ENCODE measurements at places on chromosomes 7 and 10.

DNA sequence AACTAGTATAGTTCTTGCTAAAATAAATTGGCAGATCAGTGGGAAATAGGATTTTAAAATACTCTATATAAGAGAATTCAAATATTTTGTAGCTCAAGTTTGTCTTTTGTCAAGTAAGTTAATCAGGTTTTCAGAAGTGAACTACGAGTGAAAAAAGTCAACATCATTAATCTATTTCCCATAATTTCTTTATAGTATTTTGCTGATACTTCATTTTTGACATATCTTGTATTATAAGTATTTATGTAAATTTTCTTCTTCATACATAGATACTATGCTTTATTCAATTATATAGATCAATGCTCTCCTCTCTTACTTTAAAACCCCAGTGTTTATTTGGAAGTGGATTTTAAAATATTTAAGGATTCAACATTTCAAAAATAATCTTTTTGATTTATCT is 360.7 kb downstream of the THSD7A start:
- DNase-seq: no peak

DNA sequence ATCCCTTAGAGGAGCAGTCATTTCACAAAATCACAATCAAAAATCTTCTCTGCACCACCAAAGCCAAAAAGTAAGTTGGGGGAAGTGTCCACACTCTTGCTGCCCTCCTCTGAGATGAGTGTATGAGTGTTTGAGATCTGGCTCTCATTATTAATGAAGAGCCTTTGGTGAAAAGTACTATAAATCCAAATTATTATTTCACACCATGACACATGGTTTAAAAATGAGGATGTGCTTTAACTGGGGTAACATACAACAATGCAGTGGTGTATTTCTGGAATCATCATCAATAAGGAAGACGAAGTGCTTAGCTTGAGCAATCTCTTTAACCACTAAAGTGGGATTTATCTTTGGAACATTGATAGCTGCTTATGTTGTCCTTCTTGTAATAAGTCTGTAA is 114.2 kb upstream of the ADAM12 start:
- no peak for DNase-seq

GRCh38 chr10:47025540-47026300 is 114.5 kb downstream of the PTPN20 start:
- DNase-seq: no peak

DNA sequence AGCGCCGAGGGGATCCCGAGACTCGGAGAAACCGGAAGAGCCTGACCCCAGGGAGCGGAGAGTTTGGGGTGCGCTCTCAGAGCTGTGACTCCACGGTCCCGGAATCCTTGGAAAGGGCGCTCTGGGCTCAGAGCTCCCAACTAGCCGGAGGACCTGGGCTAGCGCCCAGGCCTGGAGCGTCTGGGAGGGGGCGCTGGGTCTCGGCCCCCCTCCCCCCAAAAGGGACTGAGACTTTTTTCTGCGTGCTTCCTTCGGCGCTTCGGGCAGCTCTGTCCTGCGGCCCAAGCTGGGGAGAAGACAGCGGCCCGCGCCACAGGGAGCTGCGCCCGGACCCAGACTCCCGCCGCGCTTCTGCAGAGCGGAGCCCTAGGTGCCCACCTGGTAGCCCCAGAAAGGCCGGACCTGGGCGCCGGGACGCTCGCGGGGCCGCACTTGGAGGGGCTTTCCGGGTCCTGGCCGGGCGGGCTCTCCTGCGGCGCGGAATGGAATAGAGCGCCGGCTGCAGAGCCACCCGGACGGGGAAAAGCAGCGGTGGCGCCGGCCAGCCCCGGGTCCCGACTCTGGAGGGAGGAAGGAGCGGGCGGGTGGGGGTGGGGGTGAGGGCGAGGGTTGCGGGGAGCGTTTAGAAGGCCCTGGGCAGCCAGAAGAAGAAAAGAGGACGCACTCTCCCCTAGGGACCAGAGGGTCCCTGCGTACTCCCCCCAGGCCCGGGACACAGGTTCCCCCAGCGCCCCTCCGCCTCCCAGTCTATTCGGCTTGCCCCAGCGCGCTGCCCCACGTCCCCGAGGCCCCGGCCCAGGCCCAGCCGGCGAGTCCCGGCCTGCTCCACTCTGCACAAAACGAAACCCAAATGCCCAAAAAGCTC is 4.7 kb downstream of the ZNF503 start:
- DNase-seq: no peak

- no peak for DNase-seq
Measured at GRCh38 chr10:121681997-121682687, 83.9 kb upstream of the FGFR2 start.

- no peak for DNase-seq
Measured at GRCh38 chr10:108852211-108852610, 1071.1 kb downstream of the XPNPEP1 start.

- DNase-seq: peak; percentile 66
Measured at GRCh38 chr10:71860243-71861029, 9.4 kb upstream of the PSAP start.

- DNase-seq: no peak
Measured at GRCh38 chr7:74219416-74219815, 9.6 kb downstream of the LAT2 start.

DNA sequence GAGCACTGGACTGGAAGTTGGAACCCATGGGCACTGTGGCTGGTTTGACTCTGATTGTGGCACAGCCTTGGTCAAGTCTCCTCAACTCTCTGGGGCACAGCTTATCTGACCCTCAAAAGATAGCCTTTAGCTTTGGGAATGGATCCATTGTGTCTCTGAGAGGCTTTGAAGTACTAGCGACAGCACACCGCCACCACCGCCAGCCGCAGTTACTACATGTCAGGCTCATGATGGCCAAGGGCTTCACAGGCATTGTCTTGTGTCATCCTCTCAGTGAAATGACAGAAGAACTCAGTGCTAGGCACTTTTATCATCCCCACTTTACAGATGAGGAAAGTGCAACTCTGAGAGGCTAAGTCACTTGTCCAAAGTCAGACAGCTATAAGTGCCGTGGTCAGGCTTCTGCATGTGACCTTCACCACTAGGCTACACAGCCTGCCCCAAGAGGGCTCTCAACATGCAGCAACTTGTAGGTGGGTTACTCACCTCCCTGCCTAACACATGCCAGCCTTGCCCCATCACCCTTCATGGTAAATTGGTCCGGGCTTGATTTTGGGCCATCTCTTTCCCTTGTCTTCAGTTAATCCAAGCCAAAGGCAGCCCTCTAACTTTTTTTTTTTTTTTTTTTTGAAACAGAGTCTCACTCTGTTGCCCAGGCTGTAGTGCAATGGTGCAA is 44.1 kb downstream of the C10orf105 start:
- no peak for DNase-seq

- DNase-seq: no peak
Measured at GRCh38 chr10:97538839-97539238, 33.7 kb upstream of the ANKRD2 start.

- DNase-seq: no peak
Measured at GRCh38 chr10:35928748-35929147, 286.7 kb upstream of the FZD8 start.

GRCh38 chr7:131067220-131067619 is 260.5 kb upstream of the MKLN1 start:
- no peak for DNase-seq

DNA sequence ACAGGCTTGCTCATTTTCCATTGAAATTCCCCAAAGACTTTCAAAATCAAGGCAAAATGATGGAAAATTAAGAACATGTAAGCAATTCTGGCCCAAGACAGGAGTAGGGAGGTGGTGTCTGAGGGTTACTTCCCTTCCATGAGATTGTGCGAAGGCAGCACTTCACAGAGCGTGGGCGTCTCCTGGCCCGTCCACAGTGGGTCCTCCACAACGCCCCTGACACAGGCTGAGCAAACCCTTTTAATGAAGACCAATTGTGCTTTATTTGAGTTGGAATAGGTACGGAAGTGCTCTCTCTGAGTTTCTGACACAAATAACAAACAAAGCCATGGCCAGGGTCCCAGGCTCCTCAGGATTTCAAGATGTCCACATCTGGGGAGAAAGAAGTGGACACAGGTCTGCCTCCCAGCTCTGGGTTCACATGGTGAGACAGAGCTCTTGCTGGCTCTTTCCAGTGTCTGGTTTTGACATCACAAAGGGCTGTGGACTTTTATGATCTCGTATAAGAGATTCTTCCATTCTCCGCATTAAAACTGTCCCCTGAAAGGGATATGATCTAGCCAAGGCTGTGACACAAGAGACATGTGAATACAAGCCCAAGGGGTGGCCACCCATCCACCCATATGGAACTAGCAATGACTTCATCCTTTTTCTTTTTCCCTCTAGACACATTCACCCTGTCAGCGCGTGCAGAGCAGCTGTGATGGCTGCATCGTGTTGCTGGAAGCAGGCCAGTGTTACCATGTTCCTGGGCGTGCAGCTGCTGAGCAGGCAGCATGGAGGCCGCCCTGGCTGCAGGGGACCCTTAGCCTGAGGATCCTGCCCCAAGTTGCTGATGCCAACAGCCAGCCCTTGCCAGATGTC is 145.6 kb downstream of the ADAM12 start:
- no peak for DNase-seq

- no peak for DNase-seq
Measured at GRCh38 chr7:41029072-41029499, 673.8 kb downstream of the INHBA start.

- DNase-seq: no peak
Measured at GRCh38 chr10:64846700-64847099, 1325.5 kb downstream of the REEP3 start.

- DNase-seq: no peak
Measured at GRCh38 chr10:96672481-96673175, 47.7 kb downstream of the PIK3AP1 start.

- peak; percentile 78 for DNase-seq
Measured at GRCh38 chr7:128168667-128169210, 72.3 kb upstream of the LEP start.

- peak; percentile 68 for DNase-seq
Measured at GRCh38 chr10:30783939-30784501, 154.5 kb upstream of the LYZL2 start.

DNA sequence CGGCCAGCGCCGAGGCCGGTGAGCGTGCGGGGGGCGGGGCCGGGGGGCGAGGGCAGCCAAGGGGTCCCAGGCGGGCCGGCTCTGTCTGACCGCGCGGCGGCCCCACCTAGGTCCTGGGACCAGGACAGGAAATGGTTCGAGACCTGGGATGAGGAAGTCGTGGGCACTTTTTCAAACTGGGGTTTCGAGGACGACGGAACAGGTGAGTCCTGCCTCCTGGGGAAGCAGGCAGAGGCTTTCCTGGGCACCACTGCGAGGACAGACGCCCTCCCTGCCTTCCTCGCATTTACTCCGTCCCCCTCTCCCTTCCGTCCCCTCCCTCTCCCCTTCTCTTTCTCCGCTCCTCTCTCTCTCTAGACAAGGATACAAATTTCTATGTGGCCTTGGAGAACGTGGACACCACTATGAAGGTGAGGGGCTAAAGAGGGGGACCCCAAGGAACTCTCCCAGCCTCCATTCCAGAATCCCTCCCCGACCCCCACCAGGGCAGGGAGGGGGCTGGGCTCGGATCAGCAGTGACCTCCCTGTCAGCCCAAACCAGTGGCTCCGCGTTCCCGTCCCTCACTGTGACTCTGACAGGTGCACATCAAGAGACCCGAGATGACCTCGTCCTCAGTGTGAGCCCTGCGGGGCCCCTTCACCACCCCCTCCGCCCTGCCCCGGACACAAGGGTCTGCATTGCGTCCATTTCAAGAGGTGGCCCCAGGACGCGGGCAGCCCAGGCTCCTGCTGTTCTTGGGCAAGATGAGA is 2.6 kb upstream of the MUC12 start:
- no peak for DNase-seq

GRCh38 chr7:95915731-95916130 is 143.4 kb downstream of the DYNC1I1 start:
- no peak for DNase-seq

- DNase-seq: peak; percentile 54
Measured at GRCh38 chr7:28626624-28627262, 214.4 kb downstream of the CREB5 start.

GRCh38 chr10:60989400-60989876 is 45.5 kb upstream of the RHOBTB1 start:
- no peak for DNase-seq

DNA sequence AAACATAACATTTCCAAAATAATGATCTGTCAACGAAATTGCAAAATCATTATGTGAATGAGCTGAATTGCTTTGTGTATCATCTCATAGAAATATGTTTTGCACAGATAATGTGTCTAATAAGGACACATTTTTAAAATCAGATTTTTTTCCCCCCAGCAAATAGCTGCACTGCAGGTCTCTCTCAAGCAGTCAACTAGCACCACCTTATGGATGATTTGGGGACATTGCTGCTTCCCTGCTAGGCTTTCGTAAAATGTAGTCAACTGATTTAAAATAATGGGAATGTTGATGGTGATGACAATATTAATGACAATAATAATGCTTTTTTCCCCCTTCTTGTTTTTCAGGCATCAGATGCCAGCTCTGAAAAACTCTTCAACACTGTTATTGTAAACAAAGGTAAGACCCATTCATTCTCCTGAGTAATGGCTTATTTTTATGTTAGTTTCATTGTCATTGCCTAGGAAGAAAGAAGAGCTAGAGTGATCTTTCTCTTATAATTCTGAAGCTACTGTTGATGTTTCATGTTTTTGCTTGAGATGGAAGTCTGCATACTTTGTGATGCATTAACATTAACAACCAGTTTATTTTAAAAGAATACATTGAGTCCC is 433.6 kb upstream of the GALNT17 start:
- DNase-seq: no peak

- DNase-seq: no peak
Measured at GRCh38 chr7:750111-750905, 23.2 kb upstream of the PRKAR1B start.

DNA sequence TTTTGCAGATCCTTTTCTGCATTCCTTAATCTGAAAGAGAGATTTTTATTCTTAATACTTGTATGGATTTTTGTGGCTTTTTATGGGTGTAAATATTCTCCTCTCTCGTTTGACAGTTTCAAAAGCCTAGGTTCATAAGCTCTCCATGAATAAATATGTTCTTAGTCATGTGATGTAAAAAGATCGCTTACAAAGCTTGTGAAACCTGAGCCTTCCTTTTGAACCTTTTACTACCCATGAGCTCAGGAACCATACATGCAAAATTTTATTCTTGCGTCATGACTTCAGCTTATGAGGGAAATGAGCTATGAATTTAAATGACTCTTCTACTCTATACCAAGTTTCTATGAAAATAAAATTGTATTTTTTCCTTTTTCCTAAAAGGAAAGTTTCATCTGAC is 98.7 kb downstream of the POLL start:
- no peak for DNase-seq

DNA sequence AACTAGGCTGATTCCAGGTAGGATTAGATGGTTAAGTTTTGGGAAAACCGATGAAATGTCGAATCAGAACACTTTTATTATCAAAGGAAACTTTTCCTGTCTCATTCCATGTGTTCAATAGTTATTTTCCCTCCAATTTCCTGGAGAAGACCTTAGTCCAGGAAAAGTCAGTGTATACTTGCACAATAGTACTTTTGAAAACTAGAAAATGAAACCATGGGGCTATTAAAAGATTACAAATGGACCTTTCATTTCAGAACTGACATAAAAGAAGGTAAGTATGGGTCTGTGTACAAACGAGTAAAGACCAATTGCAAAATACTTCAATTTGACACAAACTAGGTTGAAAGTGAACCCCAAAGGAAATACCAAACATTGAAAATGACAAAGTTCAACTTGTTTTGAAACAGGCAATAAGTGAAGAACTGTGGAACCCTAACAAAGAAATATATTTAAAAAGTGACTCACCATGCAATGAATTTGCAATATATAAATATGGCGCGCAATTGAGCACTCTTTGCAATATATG is 2.1 kb downstream of the AVPI1 start:
- DNase-seq: no peak
